ENCODE measurements at places on chromosomes 13 and 19. TPM values are rescaled to one million over a fixed set of nuclear protein-coding genes. Genes with fewer than 3 reads are reported as not detected.

- no peak for DNase-seq
Measured at GRCh38 chr19:53531457-53531856, 6.5 kb upstream of the ZNF331 start.

DNA sequence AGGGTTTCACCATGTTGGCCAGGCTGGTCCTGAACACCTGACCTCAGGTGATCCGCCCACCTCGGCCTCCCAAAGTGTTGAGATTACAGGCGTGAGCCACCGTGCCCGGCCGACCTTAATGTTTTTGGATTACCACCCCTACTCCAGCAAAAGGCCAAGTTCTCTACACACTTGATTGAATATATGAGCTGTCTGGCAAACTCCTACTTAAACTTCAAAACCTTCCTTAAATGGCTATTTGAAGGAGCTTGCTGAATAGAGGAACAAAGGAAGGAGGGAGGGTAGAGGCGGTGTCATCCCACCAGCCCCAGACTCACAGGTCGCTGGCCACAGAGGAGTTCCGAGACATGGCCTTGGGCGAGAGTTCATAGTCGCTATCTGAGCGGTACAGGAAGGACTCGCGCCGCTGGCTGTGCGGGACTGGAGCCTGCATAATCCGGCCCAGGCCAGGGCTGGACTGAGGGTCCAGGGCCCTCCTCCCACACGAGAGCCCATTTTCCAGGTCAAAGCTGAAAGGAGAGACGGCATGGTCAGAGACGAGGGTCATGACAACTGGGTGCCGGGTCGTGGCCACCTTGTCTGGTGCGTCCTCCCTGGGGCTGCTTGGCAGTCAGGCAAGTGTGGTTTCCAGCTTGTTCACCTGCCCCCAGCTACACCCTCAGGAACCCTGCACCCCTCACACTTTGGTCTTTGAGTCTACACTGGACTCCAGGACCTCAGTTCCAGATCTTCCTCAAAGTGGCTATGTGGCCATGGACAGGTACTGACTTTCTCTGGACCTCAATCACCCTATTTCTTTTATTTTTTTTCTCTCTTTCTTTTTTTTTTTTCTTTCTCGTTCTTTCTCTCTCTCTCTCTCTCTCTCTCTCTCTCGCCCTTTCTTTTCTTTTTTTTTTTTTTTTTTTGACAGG is 4.2 kb downstream of the PDE4C start:
- DNase-seq = no peak

GRCh38 chr13:113860665-113861432 is 3.0 kb downstream of the GAS6 start:
- no peak for DNase-seq

The ZNF99 gene
- 0.27 TPM for total RNA-seq

The ANGPTL4 gene
- 0.27 TPM for total RNA-seq

DNA sequence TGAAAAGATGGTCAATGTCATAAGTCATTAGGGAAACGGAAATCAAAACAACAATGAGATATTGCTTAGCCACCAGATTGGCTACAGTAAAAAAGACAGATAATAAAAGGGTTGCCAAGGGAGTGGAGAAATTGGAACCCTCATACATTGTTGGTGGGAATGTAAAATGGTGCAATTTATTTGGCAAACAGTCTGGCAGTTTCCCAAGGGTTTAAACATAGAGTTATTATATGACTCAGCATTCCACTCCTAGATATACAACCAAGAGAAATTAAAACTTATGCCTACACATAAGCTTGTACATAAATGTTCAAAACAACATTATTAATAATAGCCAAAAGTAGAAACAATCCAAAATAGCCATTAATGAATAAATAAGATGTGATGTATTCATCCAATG is 9.9 kb upstream of the ZNF227 start:
- DNase-seq = no peak

The ZNF69 gene
- total RNA-seq = 14.5 TPM

GRCh38 chr13:63085851-63086250 is 1670.2 kb upstream of the PCDH20 start:
- no peak for DNase-seq
